AG09319 (cell line): ENCODE measurements at places on chromosomes 11 and 22.

- no peak for DNase-seq
Measured at GRCh38 chr11:96367342-96367741, 22.4 kb downstream of the CCDC82 start.

DNA sequence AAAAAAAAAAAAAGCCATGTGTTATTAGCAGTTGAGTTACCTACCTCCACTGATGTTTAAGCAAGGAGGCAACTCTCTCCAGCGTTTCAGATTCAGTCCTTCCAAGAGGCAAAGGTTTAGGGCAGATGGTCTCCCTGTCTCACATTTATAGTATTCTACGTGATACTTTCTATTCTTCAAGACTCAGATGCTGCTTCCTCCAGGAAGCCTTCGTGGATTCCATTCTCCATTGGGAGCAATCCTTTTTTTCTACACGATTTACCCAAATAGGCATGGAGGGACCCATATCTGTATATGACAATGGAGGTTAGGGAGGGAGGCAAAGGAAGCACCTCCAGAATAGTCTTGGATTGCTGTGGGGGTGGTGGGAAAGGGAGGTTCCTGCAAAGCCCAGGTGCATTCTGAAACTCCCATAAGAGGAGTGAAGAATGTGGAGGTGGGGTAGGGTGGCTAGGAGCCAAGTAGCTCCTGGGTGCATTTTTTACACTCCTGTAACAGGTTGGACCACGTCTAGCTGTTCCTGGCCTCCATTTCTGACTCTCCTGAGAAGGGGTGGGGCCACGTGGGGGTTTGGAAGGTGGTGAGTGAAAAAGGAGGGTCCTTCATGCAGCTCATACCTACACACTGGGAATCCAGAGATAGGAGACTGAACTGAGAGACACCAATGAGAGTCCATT is 16.2 kb downstream of the YPEL4 start:
- no peak for DNase-seq

GRCh38 chr11:36374726-36375125 is 78.6 kb downstream of the PRR5L start:
- DNase-seq: no peak

GRCh38 chr22:23518376-23519187 is 61.5 kb downstream of the IGLL1 start:
- DNase-seq: no peak

DNA sequence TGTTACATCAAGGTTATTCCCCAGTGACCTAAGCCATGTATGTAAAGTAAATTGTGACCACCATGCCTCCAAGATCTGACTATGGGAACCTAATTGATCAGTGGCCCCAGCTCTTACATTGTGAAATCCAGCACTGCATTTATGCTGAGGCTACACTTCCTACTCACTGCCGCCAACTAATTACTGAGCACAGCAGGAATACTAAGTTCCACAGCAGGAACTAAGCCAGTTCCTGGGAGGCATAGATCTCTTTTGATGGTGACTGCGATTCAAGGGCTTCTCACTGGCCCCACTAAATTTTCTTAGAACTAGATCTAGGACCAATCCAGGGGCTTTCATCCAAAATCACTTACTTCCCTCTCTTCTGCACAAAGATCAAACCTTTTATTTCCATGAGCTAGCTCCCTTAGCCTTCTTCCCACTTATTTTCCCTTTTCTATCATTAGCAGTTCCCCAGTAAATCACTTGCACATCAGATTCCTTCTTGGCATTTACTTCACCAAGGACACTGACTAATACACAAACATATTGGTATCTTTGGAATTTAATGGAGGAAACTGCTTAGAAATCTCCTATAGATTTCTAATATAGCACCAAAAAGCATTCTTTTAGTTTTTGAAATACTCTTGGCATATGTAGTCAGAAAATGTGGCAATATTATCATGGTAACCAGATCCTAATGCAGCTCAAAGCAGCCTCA is 46.0 kb downstream of the CNTN5 start:
- DNase-seq: no peak

DNA sequence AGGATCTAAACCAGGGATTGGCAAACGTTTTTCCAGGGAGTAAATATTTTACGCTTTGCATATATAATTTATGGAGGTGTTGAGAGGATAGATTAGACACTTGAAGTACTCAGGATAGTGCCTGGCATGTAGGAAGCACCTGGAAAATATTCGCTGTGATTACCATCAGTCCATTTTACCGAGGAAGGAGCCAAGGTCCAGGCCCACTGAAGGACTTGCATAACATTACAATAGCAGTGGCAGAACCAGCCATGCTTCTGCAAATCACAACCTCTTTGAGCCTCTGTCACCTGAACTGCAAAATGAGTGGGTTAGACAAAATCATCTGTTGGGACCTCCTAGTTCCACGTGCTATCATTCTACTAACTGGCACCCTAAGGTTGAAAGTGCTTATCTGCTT is 5.4 kb downstream of the FUT4 start:
- no peak for DNase-seq

DNA sequence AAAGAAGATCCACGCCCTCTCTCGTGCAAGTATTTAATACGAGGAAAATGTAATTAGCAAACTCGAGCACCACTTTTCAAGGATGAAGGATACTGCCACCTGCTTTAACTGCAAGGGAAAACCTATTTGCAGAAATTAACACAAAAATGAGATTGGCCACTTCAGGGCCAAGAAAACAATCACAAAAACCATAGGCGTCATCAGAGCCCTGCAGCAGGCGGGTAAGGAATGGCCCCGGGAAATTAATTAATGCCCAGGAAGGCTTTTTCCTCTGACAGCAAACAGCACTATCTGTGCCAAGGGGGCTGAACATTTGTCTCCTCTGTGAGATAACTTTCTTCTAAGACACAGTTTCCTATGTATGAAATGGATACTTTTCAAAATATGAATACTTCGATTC is 255.7 kb downstream of the CTTN start:
- DNase-seq: no peak

GRCh38 chr11:78350091-78350645 is 67.5 kb downstream of the GAB2 start:
- no peak for DNase-seq

- no peak for DNase-seq
Measured at GRCh38 chr11:11476499-11476898, 123.4 kb upstream of the CSNK2A3 start.

DNA sequence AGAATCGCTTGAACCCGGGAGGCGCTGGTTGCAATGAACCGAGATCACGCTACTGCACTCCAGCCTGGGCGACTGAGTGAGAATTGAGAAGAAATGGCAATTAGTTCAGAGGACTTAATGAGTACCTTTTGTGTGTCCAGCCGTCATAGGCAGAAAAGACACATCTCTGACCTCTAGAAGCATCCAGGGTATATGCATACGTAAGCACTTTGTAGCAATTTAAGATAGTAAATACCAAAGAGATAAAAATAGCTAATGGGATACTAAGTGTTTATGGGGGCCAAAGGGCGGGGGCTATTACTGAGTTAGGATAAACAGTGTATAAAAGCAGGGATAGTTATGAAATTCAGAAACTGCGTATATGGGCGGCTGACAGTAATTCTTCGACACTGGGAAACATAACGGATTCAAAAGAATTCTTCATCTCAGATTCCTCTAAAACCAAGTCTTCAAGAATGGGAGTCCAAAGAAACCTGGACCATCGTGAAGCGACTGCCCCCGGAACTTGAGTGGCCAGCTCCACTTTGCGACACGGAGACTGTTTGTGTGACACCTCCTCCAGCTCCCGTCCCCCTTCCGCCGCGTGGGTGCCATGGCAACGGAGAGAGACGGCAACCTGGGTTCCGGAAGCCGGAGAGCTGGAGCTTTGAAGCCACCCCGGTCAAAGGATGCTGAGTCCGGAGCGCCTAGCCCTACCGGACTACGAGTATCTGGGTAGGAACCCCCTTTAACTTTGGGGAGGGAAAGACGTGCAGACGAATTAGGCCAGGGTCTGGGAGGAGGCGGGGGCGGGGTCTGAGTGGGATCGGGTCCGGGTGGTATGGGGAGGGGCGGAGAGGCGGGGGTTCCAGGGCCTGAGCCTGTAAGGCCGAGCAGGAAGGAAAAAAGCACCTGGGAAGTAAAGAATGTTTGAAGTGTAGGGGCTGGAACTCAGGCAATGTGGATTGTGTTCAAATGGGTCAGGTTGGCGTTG is at the start of gene CSTPP1:
TSS of gene CSTPP1 (plus strand) at position 624 of the 973 bp plus-strand sequence. CDS start at position 669, 45 bp downstream.
- DNase-seq: peak; percentile 81

- no peak for DNase-seq
Measured at GRCh38 chr22:34055525-34056200, 135.4 kb upstream of the LARGE1 start.

GRCh38 chr11:95076981-95077380 is 10.3 kb downstream of the SRSF8 start:
- no peak for DNase-seq

DNA sequence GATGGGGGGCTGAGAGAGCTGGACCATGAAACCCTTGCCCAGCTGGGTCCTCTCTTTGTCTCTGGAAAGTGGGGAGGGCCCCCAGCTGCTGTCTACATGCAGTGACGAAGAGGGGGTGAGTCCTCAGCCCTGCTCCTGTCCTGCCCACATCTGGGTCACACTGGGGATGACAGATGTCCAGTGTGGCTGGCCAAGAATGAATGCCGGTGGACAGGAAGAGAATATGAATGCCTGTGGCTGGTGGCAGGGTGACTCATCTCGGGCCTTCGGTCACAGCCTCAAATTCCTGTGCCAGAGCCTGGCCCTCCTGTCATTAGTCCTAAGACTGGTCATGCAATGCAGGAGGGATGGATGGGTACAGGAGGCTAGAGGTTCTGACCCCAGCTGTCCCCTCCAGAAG is 2.2 kb upstream of the PNPLA3 start:
- DNase-seq: no peak

- DNase-seq: no peak
Measured at GRCh38 chr22:26885441-26886261, 228.3 kb downstream of the MIAT start.

DNA sequence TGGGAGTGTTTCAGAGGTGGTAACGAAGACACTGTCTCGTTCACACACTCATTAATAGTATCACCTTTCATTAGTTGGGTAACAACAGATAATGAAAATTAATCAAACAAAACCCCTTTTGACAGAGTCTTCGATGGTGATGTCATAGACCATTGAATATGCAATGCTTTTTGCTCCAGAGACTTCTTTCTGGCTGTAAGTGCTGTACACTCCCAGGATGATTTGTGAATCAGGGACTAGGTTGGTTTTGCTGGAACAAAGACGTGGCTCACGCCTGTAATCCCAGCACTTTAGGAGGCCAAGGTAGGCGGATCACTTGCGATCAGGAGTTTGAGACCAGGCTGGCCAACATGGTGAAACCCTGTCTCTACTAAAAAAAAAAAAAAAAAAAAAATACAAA is 9.5 kb upstream of the RASSF10 start:
- no peak for DNase-seq

DNA sequence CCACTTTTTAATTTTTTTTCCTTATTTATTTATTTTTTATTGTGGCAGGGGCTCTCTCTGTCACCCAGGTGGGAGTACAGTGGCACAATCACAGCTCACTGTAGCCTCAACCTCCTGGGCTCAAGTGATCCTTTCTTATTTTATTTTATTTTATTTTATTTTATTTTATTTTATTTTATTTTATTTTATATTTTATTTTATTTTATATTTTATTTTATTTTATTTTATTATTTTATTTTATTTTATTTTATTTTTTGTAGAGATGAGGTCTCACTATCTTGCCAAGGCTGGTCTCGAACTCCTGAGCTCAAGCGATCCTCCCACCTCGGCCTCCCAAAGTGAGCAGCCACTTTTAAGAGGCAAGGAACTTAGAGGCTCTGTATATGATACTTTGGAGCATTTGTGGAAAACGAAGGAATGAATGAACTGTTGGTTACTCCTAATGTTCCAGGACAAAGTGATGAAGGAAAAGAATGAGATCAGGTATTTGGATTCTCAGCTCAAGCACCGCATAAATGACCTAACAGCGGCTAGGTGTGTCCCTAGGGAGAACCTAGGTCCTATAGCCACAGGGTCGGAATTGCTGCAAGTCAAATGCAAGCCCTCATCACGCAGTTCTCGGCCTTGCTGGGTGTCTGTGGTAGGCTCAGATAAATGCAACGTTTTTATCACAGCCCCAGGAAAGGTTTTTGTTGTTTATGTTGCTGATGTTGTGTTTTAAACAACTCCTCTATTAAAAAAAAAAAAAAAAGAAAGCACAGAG is 36.5 kb downstream of the ASCL2 start:
- no peak for DNase-seq

DNA sequence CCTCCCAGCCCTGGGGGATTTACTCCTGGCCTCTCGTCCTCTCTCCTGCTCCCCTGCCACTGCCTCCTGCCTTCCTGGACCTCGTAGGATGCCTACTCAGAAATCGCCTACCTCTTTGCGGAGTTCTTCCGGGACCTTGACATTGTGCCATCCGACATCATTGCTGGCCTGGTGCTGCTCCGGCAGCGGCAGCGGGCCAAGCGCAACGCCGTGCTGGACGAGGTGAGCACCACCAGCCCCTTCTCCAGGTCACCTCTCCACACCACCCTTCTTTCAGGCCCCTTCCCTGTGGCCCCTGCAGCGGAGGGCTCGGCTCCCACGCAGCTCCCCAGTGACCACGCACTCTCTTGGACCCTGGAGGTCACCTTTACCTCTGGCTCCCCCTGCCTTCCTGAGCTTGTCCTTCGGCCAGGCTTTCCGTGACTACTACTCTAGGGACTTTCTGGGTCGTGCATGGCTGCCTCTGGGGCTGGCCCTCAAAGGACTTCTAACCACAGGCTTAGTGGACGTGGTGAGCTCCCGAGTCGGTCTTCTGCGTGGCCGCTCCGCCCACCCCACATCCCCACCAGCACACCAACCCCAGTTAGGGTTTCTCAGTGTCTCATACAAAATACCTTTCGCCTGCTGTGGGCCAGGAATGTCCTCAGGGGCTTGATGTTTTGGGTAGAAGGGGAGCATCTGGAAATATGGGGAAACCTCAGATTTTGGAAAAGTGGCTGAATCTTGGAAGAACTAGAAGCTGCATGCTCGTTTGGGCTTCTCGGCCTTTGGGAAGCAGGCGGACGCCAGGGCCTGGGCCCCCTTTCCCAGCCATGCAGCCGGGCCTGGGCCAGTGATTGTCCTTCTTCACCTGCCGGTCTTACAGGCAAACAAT is 24.1 kb upstream of the MYRF start:
- DNase-seq: no peak

DNA sequence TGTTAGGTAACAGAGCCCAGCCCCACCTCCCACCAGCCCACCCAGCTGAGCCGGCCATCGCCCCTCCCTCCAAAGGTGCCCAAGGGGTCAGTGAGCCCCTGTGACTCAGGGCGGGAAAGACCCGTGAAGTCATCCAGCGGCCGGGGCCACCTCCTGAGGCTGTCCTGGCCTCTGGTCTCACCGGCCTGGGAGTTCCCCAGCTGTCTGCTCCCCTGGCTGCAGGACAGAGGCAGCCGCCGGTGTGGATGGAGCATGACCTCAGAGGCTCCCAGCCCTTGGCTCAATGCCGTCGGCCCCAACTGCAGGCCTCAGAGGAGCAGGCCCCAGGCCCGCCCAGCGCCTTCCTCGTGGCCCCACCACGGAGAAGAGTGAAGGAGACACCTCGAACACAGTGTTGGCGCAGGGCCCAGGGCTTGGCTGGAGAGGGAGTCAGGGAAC is 28.7 kb downstream of the RPL3 start:
- no peak for DNase-seq
